ENCODE measurements at places on chromosomes 7 and 10.
A peak's percentile ranks its signal among the peaks of the same experiment; 100 is the strongest.

DNA sequence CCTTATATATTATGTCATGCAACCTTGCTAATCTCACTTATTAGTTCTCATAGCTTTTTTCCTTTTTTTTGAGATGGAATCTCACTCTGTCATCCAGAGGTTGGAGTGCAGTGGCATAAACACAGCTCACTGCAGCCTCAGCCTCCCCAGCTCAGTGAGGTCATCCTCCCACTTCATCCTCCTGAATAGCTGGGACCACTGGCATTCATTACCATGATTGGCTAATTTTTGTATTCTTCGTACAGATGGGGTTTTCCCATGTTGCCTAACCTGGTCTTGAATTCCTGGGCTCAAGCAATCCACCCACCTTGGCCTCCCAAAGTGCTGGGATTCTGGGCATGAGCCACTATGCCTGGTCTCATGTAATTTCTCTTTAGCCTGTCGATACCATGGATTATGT is 89.1 kb upstream of the TRIM24 start:
- no peak for DNase-seq

DNA sequence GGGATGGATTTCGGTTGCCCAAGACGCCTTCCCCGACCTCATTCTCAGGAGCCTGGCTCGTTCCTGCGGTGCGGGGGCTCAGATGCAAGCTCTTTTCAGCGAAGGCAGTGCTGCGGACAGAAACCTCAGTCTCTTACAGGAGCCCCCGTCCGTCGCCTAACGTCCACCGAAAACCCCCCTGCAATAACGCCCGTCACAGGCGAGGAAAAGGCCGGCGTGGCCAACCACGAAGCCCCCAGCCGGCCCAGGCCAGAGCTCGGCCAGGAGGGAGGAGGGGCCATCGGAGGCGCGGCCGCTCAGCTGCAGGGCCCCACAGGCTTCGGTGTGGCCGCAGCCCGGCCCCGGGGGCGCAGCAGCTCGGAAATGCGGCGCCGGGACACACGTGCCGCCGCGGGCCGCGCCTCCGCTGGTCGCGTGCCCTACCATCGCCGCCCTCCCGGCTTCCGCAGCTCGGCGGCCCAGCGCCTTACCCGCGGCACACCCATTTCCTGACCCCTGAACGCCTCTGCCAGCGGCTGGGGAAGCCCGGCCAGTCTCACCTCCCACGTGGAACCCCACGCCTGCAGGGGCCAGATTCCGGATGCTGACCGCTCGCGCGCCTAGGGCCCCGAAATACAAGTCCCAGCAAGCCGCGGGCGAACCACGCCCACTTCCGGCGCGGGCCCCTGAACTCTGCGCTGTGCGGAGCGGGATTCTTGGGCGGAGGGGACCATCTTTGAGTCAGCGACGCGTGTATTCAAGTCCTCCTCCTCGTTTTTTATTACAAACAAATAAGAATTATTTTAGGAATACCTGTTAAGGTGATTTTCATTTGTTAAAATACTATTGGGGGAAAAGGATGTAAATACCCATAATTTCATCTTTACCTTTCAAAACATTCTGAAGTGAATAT is at the start of gene ZNF239:
Gene ZNF239 (minus strand): TSS at position 616 of the 892 bp plus-strand sequence. CDS start 16,537 bp downstream, outside the sequence.
- DNase-seq = peak; percentile 73

DNA sequence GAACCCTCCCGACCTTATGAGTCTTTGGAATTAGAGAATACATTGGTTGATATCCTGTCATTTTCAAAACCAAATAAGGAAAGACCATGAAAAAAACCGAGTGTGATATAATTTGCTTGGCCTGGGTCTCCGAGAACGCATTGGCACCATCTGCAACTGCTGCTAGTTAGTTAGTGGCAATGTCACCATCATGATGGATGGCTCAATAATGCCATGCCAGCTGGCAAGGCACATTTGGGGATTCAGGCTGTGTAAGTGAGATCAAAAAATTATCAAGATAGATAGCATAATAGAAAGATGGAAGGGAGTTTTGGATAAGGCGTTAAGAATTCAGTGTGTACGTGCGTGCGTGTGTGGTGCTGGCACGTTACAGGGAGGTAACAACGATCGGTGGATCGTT is 134.7 kb upstream of the TCERG1L start:
- no peak for DNase-seq

- DNase-seq = no peak
Observed at GRCh38 chr7:140594131-140594691, 46.4 kb downstream of the DENND2A start.

GRCh38 chr7:147033641-147034040 is 917.0 kb downstream of the CNTNAP2 start:
- no peak for DNase-seq

DNA sequence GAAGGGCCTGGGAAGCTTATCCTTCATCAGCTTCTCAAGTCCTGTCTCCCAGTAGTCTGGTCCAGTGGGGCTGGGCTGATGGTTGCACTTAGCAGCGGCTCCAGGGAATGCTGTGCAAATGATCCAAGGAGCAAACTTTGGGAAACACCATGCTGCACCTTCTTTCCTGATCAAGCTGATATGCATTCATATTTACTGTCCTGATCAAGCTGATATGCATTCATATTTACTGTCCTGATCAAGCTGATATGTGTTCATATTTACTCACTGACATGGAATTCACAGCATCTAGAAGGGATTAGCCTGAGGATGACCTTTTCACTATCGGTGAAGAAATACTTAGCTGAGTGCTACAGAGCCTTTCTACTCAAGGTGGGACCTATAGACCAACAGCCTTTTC is 330.7 kb downstream of the BMPER start:
- DNase-seq = no peak

- no peak for DNase-seq
Observed at GRCh38 chr7:111508387-111508786, 53.9 kb downstream of the IMMP2L start.

DNA sequence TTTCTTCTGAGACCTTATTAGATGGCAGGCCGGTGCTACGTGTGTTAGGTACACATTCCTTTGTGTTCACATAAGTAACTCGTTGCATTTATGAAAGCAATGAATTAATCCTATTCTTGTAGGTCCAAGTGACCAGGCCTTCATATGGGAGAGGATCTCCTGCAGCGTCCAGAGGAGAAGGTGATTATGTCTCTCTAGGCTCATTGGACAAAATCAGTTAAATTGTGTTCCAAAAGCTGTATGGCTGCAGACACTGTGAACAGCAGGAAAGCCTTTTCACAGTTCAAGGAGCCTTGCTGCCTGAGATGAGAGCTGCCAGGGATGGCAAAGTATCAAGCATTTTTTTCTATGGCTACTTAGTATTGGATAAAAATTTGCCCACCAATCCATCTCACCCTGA is 433.1 kb upstream of the FZD8 start:
- DNase-seq = no peak

DNA sequence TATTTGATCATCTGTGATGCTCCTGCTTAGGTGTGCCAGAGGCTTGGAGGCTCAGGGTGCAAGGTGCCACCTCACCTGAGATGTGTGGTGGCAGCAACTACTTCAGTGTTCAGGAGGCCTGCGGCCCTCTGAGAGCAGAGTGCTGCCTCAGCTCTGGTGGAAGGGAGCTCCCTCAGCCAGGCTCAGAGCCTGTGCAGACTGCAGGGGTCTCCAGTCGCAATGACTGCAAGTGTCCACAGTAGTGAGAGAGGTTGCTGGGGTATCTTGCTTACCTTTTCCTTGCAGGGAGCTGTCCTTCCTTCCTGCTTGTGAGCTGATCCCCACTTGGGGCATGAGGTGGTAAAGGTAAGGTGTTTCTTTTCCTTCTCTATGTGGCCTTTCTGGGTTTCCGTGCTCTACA is 131.0 kb upstream of the GAD2 start:
- no peak for DNase-seq

DNA sequence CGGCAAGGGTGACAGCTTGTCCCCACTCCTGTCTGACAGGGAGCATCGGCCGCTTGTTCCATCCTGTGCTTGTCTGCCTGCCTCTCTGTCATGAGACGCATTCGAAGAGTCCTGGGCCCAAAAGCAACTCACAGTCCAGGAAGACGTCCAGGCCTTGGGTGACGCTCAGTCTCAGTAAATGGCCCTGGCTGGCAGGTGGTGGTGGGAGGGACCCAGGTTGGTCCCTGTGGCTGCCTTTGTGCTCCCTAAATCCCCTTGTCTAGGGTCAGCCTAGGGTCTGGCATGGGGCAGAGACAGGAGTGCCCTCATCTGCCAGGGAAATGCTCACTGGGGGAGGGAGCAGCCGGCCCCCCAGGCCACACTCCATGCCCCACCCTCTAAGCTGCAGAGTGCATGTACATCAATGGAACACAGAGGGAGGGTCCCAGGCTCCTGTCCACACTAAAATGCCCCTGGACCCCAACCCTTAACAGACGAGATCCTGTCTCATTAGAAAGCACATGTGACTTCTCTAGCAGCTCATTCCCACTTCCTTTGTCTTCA is 295.2 kb upstream of the ZNF32 start:
- DNase-seq = no peak

DNA sequence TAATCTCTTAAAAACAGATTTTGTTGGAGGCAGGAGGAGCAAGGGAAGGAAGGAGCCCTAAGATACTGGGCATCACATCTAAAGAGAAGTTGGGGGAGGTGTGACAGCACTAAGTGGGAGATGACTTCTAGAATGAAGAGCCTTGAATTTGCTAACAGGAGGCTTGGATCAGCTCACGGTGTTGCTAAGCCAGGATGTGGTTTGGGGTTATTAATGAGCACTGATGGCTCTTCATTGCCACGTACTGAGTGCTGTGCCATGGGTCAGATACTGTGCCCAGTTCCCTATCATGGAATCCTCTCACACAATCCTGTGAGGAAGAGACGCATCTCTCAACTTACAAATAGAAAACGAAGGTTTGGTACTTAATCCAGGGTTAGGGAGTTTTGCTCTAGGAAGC is 78.5 kb downstream of the C7orf25 start:
- DNase-seq = no peak

DNA sequence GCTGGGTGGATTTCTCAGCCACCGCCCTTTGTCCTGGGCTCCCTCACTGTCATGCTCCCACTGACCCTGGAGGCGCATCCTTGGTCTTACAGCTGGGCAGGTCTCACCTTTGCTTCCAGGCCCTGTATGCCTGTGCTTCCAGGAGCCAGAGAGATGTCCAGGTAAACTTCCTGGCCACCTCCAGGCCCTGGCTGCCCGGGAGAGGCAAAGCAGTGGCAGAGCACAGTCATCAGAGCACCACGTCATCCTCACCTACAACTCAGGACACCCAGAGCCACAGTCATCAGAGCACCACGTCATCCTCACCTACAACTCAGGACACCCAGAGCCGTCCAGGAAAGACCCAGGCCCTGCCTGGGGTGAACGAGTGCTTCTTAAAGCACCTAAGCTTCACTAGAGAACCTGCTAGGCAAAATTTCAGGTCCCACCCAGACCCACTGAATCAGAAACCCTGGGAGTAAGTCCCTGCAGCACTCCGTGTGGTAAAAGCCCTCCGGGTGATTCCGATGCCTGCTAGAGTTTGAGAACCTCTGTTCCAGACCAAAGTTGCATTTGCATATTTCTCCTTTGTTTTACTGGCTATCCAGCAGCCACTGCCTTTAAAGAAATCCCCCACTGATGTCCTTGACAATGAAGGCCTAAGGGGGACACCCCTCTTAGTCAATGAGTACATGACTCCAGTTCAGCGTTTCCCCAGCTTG is 62.3 kb downstream of the DLG5 start:
- no peak for DNase-seq

- DNase-seq = no peak
Observed at GRCh38 chr7:12708314-12708713, 20.9 kb downstream of the ARL4A start.

- DNase-seq = no peak
Observed at GRCh38 chr10:92342796-92343195, 51.8 kb downstream of the MARCHF5 start.

DNA sequence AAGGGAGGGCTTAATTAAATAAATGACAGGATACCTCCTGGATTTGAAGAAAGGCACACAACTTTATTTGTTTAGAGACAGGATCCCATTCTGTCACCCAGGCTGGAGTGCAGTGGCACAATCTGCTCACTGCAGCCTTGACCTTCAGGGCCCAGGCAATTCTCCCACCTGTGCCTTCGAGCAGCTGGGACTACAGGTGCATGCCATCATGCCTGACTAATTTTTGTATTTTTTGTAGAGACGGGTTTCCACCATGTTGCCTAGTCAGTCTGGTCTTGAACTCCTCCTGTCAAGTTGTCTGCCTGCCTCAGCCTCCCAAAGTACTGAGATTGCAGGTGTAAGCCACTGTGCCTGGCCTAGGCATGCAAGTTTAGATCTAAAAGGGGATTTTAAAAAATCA is 272.7 kb upstream of the MBL2 start:
- no peak for DNase-seq

All from activated CD8-positive, alpha-beta memory T cell treated with anti-CD3 and anti-CD28 coated beads for 4 hours (primary cell).